ENCODE measurements at places on chromosomes 4 and X.

- DNase-seq = no peak
These were observed 72.6 kb downstream of the FHDC1 start for GRCh38 chr4:153008578-153009199.

- DNase-seq = no peak
These were observed 1833.2 kb upstream of the PCDH7 start for GRCh38 chr4:28886934-28887333.

- DNase-seq = no peak
These were observed 25.2 kb downstream of the NAT8L start for GRCh38 chr4:2084316-2084715.

GRCh38 chr4:172497321-172497720 is 671.3 kb upstream of the GALNT7 start:
- no peak for DNase-seq

GRCh38 chr4:63169836-63170235 is 1239.4 kb downstream of the TECRL start:
- DNase-seq = no peak

- no peak for DNase-seq
These were observed 980 bp upstream of the GIMD1 start for GRCh38 chr4:106369456-106370060.

DNA sequence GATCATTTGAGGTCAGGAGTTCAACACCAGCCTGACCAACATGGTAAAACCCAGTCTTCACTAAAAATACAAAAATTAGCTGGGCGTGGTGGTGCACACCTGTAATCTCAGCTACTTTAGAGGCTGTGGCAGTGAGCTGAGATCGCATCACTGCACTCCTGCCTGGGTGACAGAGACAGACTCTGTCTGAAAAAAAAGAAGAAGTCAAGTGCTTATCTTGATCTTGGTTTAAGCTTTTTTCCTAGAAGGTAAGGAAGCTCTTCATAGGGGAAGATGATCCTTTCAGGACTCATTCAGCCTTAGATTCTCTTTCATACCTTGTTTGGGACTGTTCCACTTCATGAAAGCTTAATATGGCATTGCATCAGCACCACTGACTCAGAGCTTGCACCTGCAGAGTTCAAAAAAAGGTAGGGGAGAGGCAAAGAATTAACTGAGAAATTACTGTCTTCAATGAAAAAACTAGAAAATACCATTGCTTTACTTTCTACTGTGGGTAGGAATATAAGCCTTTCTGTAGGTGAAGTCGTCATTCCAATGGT is 70.8 kb upstream of the EPGN start:
- DNase-seq = no peak

- no peak for DNase-seq
These were observed 45.9 kb downstream of the TEC start for GRCh38 chr4:48223633-48224295.

DNA sequence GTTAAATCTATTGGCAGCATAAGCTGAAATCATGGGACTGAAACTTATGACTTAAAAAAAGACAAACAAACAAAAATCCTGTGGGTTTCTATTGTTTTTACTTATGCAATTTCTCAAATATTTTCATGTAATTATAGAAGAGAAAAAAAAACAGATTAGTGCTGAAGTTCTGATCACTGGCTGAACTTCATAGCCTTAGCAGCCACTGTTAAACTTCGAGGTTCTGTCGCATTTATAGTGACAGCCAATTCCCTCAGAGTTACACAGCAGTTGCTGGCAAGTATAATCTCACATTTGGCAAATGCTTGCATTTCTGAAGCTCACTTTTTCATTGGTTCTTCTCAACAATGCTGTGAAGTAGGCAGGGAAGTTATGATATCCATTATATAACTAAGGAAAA is 748.9 kb upstream of the MAGEB2 start:
- DNase-seq = no peak

GRCh38 chr4:150067859-150068258 is 10.4 kb upstream of the DCLK2 start:
- no peak for DNase-seq

- DNase-seq = no peak
These were observed 77.4 kb upstream of the PRSS48 start for GRCh38 chr4:151199319-151200190.

DNA sequence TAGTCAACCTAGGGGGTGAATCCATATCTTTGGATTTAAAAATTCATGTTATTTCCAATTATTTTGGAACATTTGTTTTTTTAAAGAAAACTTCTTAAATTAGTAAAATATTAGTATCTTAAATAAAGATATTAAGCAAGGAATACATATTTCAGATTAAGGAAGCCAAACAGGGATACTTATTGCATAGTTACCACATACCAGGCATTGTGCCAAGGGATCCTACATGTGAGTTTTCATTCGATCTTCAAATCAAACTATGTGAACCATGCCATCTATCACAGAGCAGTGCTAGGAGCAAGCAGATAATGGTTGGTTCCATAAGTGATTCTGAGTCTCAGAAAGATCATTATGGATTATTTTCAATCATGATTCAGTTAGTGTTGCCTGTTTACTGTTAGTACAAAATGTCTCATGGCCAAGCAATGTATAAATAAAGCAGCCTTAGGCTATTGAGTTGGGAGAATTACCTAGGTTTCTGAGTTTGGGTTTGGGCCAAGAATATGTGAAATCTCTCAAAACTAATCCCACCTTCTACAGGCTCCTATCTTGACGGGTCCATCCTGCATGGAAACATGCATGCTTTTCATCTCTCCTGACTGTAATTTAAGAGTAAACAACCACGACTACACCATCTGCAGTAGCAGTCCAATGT is 176.7 kb downstream of the NPFFR2 start:
- no peak for DNase-seq

GRCh38 chrX:151984328-151984727 is 9.9 kb upstream of the GABRE start:
- no peak for DNase-seq

GRCh38 chr4:151427266-151427665 is 18.3 kb downstream of the FHIP1A start:
- no peak for DNase-seq

GRCh38 chr4:183393446-183393845 is 51.0 kb upstream of the CDKN2AIP start:
- no peak for DNase-seq

DNA sequence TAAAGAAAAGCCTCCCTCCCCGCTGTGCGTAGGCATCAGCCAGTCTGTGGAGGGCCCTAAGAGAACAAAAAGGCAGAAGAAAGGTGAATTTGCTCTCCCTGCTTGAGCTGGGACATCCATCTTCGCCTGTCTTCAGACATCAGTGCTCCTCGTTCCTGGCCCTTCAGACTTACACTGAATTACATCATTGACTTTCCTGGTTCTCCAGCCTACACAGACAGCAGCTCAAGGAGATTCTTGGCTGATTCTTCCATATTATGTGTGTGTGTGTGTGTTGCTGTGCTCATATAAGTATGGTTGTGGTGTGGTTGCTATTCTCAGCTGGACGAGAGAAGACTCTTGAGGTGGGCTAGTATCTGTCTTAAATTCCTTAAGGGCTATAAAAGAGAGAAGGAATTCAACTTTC is 35.5 kb upstream of the CD99L2 start:
- no peak for DNase-seq

DNA sequence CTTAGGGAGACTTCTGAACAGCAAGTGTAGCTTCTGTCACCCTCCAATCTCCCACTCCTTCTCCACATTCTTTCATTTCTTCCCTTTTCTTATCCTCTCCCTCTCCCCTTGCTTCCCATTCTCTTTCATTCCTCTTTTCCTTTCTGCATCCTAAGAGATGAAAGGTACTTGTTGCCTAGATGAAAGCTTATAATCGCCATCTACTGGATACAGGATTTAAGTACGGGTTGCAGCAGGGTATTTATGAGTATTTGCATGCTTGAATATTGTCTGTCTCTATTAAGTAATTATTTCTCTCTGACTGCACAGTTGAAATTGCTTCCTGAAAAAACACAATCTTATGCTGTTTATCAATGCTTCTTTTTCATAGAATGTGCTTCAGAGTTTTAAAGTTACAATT is 174.0 kb upstream of the TENT5D start:
- DNase-seq = no peak
